Stimulated activated CD4-positive, alpha-beta T cell treated with anti-CD3 and anti-CD28 coated beads, Interleukin-15, amount 100 ng/mL, for 1 hour (primary cell): ENCODE measurements at places on chromosomes 2 and 18.

- no peak for DNase-seq
Observed at GRCh38 chr2:239339241-239339640, 61.6 kb downstream of the HDAC4 start.

- DNase-seq: no peak
Observed at GRCh38 chr2:85853499-85854165, 35.2 kb downstream of the ST3GAL5 start.

DNA sequence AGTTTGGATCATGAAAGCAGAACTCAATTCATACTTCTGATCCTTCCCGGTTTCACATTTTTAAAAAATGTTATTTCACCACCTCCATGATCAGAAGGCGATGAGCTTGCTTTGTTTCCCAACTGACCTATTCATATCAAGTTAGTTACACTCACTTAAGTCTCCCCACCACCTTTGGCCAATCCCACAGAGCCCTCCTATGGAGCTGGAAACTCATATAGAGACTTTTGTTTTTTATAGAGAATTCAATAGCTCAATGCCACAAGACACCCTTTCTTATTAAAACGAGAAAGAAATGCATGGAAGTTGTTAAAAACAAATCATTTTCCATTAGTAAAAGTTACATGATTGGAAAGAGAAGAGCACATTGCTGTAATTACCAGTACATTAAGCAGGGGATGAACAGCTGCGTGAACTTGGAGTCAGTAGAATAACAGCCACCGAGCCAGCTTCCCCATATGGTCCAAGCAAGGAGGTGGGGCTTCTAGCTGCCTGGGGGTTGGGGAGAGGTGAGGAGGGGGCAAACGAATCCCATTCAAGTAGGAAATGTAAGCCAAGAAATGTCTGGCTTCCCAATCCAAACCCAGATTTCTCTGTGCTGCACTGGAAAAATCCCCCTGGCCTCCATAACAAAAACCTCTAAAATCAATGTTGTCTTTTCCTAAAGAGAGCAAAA, 614.5 kb downstream of the IRS1 start:
- DNase-seq: no peak

DNA sequence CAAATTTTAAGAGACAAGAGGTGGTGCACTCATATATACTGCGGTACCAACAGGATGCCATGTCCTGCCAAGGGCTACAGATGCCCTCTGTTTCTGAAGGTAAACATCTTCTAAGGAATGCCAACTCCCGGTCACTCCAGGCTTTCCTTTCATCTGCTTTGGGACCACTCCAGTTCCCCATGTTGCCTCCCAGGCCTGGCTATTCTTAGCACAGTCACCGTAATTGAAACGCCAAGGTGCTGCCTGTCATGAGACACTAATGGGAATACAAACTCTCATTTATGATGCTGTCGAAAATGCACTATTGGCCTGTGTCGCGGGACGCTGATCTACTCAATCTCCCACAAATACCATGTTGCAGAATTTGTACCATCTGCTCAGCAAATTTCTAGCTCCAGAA, 79.6 kb downstream of the KLF7 start:
- no peak for DNase-seq

GRCh38 chr2:164009756-164010337, 274.0 kb upstream of the FIGN start:
- DNase-seq: no peak

GRCh38 chr2:230441227-230441897, 25.4 kb downstream of the SP100 start:
- DNase-seq: no peak
